Sigmoid colon (tissue), 7 donors: ENCODE measurements at places on chromosomes 4 and X. TPM values are rescaled to one million over a fixed set of nuclear protein-coding genes. Genes with fewer than 3 reads are reported as not detected.

Gene TMPRSS11B
- total RNA-seq: not detected

Gene WAS
- total RNA-seq: 5.2 TPM

- H3K36me3 ChIP-seq: no peaks in the 10 kb centered on the region
- DNase-seq: no peak
- H3K4me3 ChIP-seq: no peak overlapping the region
- H3K27me3 ChIP-seq: no peaks in the 10 kb centered on the region
These were observed 9.6 kb downstream of the NBDY start for GRCh38 chrX:56738670-56739069.

- H3K4me1 ChIP-seq: no peaks in the 10 kb centered on the region
- no peak for DNase-seq
These were observed 8.2 kb downstream of the MSANTD1 start for GRCh38 chr4:3257103-3257555.

- no peak overlapping the region for H3K27ac ChIP-seq
- H3K4me1 ChIP-seq: no peaks in the 10 kb centered on the region
- H3K36me3 ChIP-seq: no peaks in the 10 kb centered on the region
- no peak overlapping the region for H3K4me3 ChIP-seq
These were observed 33.7 kb downstream of the CD38 start for GRCh38 chr4:15811703-15812337.

- H3K4me1 ChIP-seq: no peaks in the 10 kb centered on the region
- no peak for DNase-seq
- H3K27me3 ChIP-seq: no peaks in the 10 kb centered on the region
- H3K4me3 ChIP-seq: no peak overlapping the region
These were observed 11.8 kb upstream of the ZNF630 start for GRCh38 chrX:48083212-48083611.
